ELR (cell line): ENCODE measurements at places on chromosomes 2 and 18.

GRCh38 chr2:237995036-237995435 lies 28.2 kb downstream of the UBE2F start:
- DNase-seq: no peak

DNA sequence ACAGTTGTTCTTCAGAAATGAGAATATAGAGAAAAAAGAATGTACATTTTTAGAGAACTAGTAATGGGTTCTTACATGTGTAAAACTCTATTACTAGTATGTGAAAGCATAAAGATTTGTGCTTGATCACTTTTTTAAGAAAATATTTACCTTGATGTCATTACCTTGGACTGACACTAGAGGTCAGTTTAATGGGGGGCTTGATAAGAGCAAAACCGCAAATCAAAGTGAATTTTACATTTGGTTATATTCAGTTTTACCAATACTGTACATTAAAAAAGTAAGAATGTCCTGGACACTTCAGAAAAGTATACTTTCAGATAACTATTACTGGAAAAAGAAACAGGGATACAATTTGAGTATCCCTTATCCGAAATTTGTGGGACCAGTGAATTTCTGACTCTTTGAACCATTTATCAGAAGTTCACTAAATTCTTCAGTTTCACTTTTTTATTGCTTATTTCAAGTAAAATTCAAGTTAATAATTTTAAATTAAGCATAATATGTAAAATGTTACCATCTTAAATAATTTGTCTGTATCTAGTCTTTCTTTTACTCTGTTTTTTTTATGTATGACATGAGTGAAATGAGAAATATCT lies 1149.5 kb downstream of the DSC3 start:
- peak; percentile 50 for DNase-seq

DNA sequence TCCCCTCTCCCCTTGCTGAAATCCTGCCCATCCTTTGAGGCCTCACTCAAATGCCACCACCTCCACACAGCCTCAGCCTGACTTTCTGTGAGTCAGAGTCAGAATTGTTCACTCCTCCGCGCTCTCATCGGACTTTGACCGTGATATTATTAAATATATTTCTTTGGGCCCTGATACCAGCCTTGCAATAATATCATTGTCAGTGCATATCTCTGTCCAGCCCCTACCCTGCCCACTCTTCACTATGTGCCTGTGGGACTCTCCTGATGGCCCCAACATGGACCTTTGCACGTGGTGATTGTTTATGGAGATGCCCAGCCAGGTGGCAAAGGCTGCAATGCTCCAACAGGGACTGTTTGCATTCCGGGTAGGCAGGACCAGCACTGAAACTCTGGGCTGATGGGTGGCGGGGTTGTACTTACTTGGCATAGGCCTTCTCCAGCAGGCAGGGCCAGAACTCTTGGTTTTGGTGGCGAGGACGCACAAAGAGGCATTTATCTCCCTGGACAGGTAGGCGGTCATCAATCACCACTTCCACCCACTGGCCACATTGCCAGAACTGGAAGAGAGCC lies 37.3 kb downstream of the CAPN13 start:
- DNase-seq: no peak

DNA sequence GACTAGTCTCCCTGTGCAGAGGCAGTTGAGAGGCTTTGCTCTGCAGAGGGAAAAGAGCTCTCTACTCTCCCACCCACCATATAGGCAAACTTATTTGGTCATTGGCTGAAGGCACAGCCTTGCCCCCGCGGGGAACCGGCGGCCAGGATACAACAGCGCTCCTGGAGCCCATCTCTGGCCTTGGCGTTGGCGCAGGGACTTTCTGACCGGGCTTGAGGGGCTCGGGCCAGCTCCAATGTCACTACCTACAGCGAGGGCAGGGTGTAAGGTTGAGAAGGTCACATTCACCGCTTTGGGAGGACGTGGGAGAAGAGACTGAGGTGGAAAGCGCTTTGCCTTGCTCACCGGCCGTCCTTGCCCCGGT lies 2.2 kb downstream of the ONECUT2 start:
- no peak for DNase-seq

- no peak for DNase-seq
Measured at GRCh38 chr18:12463191-12463590, 55.5 kb downstream of the PRELID3A start.

DNA sequence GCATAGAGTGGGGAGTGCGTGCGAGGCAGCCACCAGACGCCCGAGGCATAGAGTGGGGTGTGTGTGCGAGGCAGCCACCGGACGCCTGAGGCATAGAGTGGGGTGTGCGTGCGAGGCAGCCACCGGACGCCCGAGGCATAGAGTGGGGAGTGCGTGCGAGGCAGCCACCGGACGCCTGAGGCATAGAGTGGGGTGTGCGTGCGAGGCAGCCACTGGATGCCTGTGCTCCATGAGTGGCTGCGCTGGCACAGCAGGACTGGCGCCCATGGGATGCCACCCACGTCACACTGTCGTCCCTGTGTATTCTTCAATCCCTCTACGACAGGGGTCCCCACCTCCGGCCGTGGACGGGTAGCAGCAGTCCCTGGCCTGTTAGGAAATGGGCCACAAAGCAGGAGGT lies 221.9 kb downstream of the HDAC4 start:
- DNase-seq: no peak

DNA sequence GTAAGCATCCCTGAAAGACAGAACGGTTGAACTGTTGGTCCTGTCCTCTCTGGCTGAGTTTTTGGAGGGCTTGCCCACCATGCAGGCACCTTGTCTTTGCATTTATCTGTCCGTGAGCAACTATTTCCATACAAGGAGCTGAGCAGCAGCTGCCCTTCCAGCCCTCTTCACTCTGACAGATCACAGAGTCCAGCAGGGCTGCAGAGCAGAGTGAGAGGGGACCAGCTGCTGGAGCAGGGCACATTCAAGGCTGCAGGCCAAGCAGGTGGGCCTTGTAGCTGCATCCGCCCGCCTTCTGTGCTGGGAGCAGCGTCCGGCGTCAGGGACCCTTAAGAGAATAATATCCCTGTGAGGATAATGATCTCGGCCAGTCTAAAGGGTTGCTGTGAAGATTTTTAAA lies 9.5 kb downstream of the SMYD1 start:
- no peak for DNase-seq

- peak; percentile 79 for DNase-seq
Measured at GRCh38 chr18:35231052-35231451, 9.8 kb upstream of the ZNF397 start.

DNA sequence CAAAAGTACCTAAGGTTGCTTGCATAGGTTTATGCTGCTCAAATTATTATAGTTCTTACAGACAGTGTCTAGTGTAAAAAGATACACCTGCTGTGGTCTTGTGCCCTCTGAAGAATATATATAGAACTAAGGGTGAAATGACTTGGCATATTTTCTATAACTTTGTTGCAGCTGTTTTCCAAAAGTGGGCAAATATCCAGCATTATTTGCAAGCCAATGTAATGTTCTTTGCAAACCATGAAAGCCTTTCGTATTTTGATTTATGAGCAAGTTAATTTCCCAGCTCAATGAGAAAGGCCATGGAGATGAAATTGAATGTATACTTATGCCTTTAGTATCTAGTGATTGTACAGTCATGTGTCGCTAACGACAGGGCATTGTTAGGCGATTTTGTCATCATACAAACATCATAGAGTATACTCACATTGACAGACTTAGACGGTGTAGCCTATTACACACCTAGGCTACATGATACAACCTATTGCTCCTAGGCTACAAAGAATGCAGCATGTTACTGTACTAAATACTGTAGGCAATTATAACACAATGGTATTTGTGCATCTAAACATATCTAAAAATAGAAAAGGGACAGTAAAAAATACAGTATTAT lies 116.3 kb downstream of the PLCL1 start:
- no peak for DNase-seq

GRCh38 chr18:79197531-79197930 lies 128.3 kb downstream of the ATP9B start:
- DNase-seq: no peak

- DNase-seq: no peak
Measured at GRCh38 chr2:176392249-176392648, 123.0 kb downstream of the MTX2 start.

DNA sequence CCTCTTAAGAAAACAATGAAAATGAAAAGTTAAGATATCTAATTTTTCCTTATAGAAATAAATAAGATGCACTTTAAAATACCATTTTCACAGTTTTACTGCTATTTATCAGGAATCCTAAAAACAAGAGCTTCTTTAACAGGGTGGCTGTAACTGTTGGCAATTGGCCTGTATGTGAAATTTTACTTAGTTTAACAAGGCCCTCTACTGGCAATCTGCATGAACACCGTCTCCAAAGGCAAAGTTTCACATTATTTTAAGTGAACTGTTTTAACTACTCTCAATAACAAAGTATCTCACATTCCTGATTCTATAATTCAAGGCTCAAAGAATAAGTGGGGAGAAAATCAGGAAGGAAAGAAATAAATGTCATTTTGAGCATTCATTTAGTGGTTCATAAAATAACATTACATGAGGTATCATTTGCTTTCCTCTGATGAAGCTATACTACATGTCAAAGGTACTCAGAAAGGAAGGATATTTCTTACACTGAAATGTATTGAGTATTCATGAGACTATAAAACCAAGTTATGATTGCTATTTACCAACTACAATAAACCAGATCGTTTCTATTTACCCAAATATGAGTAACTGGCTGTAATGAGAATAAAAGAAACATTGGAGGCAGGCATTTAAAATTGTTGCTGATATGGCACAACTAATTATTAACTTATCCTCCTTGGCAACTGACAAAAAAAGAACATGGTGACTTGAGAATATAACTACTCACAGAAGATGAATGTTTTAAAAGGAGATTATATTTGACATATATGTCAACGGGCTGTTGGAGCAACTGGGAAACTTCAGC lies 7.0 kb downstream of the NCKAP5 start:
- peak; percentile 81 for DNase-seq

GRCh38 chr2:1804865-1805264 lies 60.5 kb upstream of the PXDN start:
- DNase-seq: no peak

DNA sequence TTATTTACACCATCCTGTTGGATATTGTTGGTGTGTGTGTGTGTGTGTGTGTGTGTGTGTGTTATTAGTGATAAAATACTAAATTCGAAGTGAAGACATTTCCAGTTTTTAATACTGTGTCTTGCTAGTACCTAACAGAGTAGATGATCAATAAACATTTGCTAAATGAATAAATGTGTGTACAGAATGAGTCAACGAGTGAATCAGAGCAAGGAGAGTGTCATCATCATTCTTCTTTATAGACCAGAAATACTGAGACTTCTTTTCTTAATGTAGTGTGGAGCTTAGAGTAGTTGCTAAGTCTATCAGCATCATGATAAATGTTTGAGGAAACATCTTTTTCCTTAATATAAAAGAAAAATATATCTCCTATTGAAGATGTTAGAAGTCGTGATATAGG lies 169.7 kb upstream of the SATB2 start:
- DNase-seq: peak; percentile 24

GRCh38 chr2:134333646-134334189 lies 79.8 kb downstream of the MGAT5 start:
- no peak for DNase-seq

DNA sequence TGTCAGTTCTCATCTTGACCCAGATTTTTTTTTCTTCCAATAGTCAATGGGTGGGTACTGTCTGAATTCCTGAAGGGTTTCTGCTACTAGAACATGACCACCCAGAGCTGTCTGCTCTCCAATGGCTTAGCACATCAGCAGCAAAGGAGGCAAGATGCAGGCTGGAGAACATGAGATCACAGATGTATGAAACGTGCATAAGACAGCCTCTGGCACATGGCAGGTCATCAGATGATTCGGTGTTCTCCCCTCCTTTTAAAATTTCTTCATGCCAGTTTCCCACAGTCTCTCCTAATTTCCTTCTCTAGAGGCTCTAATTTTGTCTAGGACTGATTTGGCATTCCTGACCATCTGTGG lies 359.3 kb upstream of the TNP1 start:
- no peak for DNase-seq

DNA sequence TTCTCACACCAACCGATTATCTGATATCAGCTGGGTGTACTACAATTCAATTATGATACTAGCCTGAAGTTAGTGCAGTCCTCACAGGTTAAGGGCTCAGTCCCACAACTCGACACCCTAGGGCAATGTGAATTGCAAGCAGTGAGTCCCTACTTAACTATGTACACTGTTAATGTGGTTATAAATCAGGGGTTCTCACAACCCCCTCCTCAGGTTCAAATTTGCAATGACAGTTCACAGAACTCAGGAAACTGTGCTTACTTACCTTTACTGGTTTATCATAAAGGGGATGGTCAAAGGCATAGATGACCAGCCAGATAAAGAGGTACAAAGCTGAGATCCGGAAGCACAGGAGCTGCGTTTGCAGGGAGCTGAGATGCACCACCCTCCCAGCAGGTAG lies 1379.1 kb upstream of the CDH2 start:
- DNase-seq: no peak

- no peak for DNase-seq
Measured at GRCh38 chr18:47313901-47314300, 62.4 kb upstream of the SKOR2 start.

DNA sequence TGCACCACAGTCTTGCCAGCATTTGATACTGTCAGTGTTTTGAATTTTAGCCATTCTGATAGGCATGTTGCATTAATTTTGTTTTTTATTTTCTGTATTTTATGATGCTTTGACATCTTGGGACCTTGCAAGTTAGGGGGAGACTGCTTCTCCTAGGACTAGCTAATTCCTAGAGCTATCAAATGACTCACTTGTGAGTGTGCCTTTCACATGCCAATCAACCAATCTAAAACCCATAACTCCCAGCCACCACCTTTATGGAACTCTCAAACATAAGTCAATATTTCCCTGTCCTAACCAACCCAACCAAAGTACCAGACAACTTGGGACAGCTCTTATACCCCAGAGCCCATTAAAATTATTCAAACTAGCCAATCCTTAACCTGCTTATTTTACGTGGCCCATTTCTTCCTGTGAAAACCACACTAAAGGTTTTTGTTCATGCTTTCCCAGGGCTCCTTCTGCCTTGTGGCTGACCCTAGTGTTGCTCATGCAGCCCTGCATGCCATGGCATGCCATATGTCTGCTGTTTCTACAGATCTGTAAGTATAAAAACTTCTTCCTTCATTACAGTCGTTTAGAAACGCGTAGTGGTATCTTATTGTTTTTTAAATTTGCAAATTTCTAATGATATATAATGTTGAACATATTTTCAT lies 230.1 kb downstream of the GPD2 start:
- DNase-seq: no peak

GRCh38 chr2:5984946-5985345 lies 292.8 kb downstream of the SOX11 start:
- no peak for DNase-seq

DNA sequence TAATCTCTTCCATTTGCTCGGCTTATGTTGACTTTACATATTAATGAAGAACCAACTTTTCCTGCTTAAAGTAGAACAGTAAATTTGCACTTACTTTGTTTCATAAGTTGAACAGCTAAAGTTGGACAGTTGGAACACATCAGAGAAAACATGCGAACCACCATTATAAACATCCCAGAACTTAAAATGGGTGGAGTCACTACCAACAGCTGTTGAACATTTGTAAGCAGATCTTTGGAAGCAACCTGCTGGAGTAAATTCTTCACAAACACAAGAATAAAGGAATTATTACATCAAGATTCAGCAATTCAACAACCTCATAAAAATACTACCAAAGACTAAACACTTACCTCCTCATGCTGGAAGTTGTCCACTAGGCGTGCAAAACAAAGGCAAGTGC lies 96.4 kb upstream of the DNER start:
- DNase-seq: no peak
